ENCODE measurements at places on chromosomes 6 and 20.

- DNase-seq: no peak
Observed at GRCh38 chr20:47392015-47392720, 35.7 kb upstream of the ZMYND8 start.

DNA sequence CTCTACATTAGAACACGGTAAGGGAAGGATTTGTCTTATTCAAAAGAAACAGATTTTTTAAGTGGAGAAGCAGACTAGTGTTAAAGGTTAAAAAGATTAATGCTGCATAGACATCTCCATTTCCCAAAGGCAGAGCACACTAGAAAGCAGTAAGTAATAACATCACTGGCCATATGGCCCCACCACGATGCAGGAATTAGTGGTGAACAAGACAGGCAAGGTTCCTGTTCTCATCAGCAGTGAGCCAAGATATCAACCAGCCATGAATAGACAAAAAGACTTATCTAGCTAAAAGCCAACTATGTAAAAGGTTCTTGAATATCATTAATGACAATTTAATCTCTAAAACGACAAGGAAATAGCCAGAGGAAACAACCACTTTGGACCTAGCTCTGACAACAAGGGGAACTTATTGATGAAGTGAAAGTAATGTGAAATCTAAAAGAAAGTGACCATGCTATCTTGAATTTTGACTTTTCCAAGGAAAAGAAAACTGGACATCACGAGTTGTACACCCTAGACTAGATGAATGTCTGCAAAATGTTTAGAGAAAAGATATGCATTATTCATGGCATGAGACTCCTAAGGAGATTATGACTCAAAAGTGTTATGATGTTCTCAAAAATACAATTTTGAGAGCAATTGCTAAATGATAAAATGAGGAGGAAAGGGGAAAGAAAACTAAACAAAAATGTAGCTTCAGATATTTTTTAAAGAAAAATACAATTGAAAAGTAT, 157.9 kb upstream of the STXBP5 start:
- DNase-seq: no peak

DNA sequence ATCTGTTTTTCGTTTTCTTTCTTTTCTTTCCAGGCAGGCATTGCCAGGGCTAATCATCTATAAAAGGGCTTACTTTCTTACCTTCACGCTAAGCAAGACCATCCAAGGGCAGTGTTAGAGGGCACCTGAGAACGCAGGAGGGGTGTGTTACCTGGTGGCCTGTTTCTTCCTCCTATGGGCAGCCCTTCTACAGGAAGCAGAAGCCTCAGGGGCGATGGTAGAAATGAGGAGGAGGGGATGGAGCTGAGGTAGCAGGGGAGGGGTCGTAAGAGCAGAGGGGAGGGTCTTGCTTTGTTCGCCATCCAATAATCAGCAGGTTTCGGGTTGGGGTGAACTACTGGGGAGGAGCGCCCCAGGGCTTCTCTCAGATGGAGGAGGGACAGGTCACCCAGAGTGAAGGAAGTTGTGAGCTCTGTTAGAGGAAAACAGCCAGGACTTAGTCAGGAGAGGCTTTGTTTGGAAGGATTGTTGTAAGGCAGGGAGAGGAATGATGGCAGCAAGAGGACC, 1.5 kb upstream of the CCR6 start:
- DNase-seq: no peak

DNA sequence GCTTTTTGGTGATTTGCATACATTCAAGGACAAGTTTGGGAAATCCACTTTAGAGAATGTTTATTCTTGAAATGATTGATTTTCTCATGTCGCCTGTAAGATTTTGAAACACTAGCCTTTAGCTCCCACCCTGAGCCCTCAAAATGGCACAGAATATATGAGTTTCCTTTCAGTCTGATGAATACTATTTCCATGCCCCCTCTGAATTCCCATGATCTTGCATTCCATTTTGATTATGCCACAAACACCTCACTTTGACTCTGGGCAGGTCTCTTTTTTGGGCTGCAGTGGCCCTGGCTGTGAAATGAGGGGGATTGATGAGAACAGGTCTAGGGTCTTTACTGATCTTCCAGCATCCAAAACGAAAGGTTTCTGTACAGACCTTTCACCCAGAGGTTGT, 50.4 kb downstream of the SULF2 start:
- DNase-seq: no peak

GRCh38 chr6:7234547-7234946, 78.5 kb downstream of the SSR1 start:
- DNase-seq: no peak

- no peak for DNase-seq
Observed at GRCh38 chr6:139364982-139365379, 9.5 kb downstream of the CITED2 start.

GRCh38 chr6:14388371-14388770, 270.8 kb downstream of the CD83 start:
- no peak for DNase-seq

- no peak for DNase-seq
Observed at GRCh38 chr6:32668226-32668747, 1.8 kb upstream of the HLA-DQB1 start.

DNA sequence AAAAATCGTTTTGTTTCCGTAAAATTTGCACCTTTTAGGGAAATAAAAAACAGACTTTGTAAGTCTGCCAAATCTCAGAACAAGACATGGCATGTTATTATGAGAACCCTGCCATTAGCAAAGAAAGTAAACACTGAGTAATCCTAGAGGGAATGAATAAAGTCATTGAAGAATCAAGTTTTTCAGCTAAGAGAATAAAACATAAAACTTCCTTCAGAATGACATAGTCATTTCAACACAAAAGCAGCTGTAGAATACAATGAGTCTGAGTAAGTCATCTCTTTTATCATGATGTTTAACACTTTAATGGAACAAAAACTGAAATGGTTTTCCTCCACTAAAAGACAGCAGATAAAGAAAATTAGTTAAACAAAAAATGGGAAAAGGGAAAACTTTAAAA, 10.3 kb upstream of the DST start:
- no peak for DNase-seq

DNA sequence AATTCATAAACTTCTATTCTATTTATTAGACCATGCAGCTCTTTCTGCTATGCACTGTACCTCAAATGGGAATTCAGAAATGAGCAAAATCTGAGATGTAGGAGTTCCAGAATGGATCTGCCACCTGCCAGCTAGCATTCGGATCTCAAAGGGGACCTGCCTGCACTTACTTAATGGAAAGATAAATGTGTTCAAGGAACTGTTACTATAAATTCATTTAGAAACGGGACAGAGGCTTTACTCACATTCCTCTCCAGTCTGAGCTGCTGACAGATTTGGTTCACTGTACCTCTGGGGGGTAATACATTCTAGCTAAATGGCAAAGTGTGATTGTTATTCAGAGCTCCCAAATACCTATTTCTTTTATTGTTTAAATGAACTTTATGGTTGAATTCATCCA, 384.1 kb downstream of the GRIK2 start:
- no peak for DNase-seq

DNA sequence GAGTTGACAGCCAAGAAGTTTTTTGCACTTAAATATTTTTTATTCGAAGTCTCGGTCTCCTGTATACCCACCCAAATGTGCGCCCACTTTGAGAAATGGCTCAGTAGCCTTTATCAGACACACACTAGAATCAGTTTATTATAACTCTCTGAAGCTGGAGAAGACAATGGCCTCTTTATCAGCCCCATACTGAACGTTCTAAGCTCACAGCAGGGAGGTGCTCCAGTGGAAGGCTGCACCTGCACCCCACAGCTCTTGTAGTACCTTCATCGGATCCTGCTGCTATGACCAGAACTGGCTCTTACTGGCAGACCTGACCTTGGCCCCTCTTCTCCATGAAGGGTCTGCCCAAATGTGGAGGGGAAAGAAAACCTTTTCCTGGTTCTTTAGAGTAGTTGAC, 165.0 kb upstream of the SCGN start:
- DNase-seq: no peak

- no peak for DNase-seq
Observed at GRCh38 chr6:125013938-125014660, 51.9 kb downstream of the RNF217 start.

DNA sequence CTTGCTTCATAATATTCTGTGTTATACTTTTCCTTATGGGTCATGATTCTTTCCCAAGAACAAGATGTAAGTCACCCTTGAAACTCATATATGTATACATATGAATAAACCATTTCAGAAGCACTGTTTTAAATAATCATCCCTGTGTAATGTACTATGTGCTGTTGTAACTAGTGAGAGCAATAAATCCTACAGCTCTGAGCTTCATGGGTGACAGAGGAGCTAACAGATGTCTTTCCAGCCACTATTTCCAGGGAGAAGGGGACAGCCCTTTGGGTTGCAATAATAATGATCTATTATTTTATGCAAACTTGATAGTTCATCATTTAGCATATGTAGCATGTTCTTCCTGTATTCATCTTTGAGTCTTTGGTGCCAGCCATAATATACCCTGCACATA, 342.8 kb downstream of the KIF16B start:
- no peak for DNase-seq

- DNase-seq: no peak
Observed at GRCh38 chr6:106539936-106540335, 89.4 kb downstream of the RTN4IP1 start.

DNA sequence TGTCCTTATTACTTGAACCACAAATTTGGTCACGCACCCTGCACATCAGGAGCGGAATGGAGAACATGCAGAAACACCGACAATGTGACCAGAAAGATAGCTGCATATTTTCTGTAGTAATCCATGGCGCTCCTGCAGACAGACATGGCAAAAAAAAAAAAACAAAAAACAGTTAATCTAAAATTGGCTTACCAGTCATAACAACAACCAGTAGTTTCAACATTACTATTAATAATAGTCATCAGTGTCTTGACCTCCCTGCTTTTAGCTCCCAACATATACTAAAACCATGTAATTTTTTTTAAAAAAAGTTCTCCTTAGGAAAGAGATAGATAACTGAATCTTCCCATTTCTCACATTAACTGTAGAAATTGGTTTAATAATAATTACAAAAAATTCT, 6.8 kb downstream of the CGA start:
- no peak for DNase-seq

DNA sequence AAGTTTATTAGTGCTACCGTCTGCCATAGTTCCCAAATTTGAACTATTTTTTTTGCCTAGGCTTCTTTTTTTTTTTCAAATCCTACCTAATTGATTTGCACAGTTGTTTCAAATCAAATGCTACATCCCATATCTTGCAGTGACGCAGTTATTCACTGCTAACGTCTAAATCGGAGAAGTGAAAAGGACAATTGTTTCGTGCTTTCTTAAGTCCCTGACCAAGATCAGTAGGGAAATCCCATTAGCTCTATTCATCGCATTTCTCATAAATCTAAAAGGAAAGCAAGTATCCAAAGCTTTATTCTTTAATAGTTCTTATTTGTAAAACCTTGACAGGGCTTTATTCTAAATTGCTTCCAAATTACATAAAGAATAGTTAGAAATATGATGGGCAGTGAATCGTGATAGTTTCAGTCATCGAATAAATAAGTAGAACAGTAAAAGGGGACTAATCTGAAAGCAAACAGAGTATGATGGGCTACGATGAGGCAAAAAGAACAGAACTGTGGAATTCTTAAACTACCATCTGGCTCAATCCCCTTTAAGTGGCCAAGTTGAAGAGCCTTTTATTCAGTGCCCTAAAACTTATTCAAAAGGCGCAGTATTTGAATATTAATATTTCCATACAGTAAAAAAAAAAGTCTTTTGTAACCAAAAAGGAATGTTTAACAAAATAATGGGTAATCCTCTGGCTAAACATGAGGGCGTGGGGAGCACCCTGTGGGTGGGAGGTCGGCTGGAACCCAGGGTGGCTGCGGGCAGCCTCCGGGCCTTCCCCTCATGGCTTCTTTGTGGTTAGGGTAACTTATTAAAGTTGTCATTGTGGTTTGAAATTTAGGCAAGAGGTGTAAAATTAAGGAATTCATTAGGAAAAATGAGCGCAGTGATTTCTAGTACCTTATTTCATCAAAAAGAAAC, 3.0 kb upstream of the ARID1B start:
- DNase-seq: no peak

DNA sequence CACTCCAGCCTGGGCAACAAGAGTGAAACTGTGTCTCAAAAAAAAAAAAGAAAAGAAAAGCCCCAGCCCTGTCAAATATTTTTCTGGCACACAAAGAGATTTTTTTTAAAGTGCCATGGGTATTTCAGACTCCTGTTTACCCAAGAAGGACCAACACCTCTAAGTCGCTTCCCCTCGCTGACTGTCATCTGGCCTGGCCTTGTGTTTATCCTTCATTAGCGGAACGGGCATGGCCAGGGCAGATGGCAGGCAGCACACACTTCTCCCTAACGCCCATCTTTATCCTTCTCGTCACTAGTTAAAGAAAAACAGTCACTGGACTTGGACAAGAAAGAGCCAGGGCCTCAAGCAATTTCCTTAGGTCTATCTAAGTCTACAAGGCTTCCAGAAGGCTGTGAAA, 7.3 kb upstream of the CBFA2T2 start:
- DNase-seq: no peak

- no peak for DNase-seq
Observed at GRCh38 chr6:158439255-158439654, 120.6 kb upstream of the TMEM181 start.

DNA sequence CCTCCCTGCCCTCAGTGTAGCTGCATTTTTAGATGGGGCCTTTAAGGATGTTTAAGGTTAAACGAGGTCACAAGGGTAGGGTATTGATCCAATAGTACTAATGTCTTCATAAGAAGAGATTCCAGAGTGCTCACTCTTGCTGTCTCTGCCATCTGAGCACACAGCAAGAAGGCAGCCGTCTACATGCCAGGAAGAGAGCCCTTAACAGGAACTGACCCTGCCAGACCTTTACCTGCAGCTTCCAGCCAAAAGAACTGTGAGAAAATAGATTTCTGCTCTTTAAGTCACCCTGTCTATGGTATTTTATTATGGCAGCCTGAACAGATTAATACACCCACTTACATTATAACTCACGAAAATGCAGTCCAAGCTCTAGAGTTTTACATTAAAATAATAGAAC, 685.3 kb upstream of the MARCKS start:
- no peak for DNase-seq

GRCh38 chr20:44909872-44910689, at the start of gene PABPC1L:
Gene PABPC1L (plus strand): TSS chr20:44910060. CDS start chr20:44910144, 84 bp downstream.
- peak; percentile 53 for DNase-seq

- no peak for DNase-seq
Observed at GRCh38 chr6:10019851-10020250, 395.0 kb downstream of the TFAP2A start.

DNA sequence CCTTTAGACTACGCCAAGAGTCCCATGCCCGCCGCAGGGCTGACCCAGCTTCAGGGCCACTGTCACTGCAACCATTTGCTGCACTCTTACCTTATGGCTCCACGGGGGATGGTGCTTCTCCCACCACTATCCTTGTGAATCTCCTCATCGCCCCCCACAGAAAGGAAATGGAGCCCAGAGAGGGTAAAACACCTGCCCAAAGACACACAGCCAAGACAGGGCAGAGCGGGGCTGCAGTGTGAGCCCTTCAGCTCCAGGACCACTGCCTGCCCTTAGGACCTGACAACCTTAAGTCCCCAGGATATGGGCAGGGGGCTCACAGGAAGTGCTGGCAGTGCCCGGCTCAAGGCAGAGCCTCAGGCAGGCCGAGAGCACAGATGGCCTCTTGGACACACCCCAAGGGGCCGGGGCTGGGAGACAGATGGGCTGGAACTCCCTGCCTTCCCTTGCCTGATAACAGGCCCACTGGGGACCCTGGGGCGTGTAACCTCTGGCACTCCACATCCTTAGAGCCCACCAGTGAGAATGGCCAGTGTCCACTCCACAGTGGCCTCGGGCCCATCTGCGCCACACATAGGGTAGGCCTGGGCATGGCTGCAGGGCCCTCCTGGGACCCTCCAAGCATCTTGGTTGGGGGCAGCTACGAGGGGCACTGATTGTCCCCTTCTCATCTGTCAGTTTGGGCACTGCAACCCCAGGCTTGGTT, 265.2 kb downstream of the TAF4 start:
- no peak for DNase-seq

All from tibial artery (tissue), 4 donors.